Muscle of leg (tissue), 16 donors: ENCODE measurements at places on chromosomes 7 and 10. TPM values are rescaled to one million over a fixed set of nuclear protein-coding genes. Genes with fewer than 3 reads are reported as not detected.

The ABCC2 gene
- polyA plus RNA-seq: 0.94 TPM

The DUSP5 gene
- 2.6 TPM for polyA plus RNA-seq

The LRIT1 gene
- not detected for polyA plus RNA-seq

The SUMF2 gene
- polyA plus RNA-seq: 47.0 TPM

The CDH23 gene
- polyA plus RNA-seq: 3.4 TPM

The NAT16 gene
- polyA plus RNA-seq: not detected

The H2BK1 gene
- not detected for polyA plus RNA-seq

The MOGAT3 gene
- not detected for polyA plus RNA-seq

The KCNH2 gene
- polyA plus RNA-seq: 19.6 TPM

The RAMP3 gene
- 4.8 TPM for polyA plus RNA-seq

The INHBA gene
- polyA plus RNA-seq: 2.8 TPM

The AP1S1 gene
- polyA plus RNA-seq: 22.6 TPM

The FOXI2 gene
- 0.40 TPM for polyA plus RNA-seq

The DBNL gene
- polyA plus RNA-seq: 41.8 TPM

- DNase-seq: no peak
These were observed 5.1 kb downstream of the CALML3 start for GRCh38 chr10:5529702-5530411.

DNA sequence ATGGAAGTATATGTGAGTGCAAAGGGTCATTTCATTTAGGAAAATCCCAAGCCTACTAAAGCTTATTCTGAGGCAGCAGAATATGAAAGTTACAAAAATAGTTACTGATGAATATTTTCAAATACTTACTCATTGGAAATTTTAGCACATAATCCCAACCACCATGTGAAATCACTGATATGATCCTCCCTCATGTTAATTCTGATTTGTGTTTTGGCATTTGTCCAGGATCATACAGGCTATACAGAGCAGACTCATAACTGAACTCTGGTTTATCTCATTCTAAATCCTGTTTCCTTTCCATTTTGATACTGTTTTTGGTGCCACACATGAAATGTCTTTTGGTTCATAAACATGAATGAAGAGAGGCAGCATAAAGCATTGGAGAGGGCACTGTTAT, 3.4 kb upstream of the FAM24B start:
- DNase-seq: no peak

GRCh38 chr10:122659126-122659525, 40.5 kb downstream of the C10orf120 start:
- DNase-seq: no peak

DNA sequence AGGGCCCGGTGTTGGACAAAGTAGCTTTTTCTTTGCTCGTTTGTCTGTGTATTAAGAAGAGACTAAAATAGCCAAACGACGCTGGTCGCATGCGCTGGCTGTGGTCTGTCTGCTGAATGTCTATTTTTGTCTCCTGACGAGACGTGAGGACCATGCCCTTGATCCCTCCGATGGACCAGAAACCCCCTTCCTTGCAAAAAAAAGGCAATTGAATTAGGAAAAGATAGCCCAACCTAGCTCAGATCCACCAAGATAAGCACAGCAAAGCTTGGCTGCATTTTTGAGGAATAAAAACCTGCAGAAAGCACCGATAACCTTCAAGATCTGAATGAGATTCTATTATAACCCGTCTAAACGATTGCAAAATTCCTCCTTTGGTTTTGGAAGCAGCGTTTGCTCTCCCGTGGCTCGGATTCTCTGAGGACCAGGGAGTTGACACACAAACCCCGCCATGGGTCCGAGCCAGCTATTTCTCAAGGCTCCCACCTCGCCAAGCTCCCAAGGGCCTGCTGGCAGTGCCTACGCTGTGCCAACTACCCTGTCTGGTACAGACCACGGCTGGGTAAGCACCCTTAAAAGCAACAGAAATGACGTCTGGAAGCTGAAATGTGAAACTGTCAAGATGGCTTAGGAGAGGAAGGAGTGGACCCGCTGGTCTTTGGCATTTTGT, 17.7 kb upstream of the TTYH3 start:
- DNase-seq: peak; percentile 68

GRCh38 chr10:9294132-9294663, 1239.7 kb downstream of the GATA3 start:
- DNase-seq: peak; percentile 33

- DNase-seq: no peak
These were observed at the start of gene PKD2L1 for GRCh38 chr10:100330079-100330478. Gene PKD2L1 (minus strand): TSS chr10:100330228. CDS start chr10:100330103, 125 bp downstream.

GRCh38 chr10:19944911-19945663, 128.9 kb downstream of the PLXDC2 start:
- DNase-seq: peak; percentile 92

GRCh38 chr7:89661876-89662275, 492.4 kb upstream of the STEAP1 start:
- DNase-seq: no peak

- DNase-seq: no peak
These were observed 5.6 kb downstream of the CDC123 start for GRCh38 chr10:12201543-12201942.

GRCh38 chr10:124469956-124470484, 8.4 kb downstream of the LHPP start:
- no peak for DNase-seq

GRCh38 chr7:73742338-73742752, 3.7 kb upstream of the ABHD11 start:
- DNase-seq: no peak

- DNase-seq: no peak
These were observed 32.4 kb upstream of the TOMM7 start for GRCh38 chr7:22855049-22855392.

DNA sequence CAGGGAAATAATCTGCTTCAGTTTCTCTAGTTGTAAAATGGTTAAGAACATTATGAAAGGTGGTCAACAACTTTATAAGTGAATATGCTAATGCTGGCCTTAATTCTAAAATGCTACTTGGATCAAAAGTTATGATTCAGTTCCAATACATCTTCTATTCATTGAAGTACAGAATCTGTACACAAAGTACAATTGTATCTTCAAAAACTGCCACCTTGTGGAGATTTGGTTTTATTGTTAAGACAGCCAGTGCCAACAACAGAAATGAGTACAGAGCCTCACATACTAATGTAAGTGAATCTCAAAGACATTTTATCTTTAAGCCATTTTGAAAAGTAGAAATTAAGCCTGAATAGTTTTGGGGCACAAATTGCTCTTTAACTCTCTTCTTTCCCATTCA, 194.0 kb downstream of the CFTR start:
- DNase-seq: peak; percentile 15

- DNase-seq: no peak
These were observed 8.3 kb downstream of the FAM20C start for GRCh38 chr7:200704-201103.

GRCh38 chr7:34315032-34315431, 343.0 kb upstream of the NPSR1 start:
- peak; percentile 18 for DNase-seq

DNA sequence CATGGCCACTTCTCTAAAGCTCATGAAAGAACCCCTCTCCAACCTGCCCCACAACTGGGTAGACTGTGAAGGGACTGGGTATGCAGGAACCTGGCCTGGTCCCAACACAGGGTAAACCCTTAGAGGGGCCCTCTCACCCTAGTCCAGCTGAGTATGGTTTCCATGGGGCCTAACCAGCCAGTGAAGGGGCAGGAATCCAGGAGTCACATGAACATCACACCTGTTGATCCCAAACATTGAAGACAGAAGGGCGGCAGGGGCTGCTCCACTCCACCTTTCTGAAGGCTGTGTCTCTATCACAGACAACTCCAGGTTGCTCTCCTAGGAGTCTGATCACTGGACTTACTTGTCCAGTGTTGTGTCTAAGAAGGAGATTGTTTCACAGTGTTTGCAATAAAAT, 30.8 kb downstream of the GRID1 start:
- no peak for DNase-seq

- no peak for DNase-seq
These were observed 2.8 kb downstream of the GIMAP8 start for GRCh38 chr7:150453181-150453580.

DNA sequence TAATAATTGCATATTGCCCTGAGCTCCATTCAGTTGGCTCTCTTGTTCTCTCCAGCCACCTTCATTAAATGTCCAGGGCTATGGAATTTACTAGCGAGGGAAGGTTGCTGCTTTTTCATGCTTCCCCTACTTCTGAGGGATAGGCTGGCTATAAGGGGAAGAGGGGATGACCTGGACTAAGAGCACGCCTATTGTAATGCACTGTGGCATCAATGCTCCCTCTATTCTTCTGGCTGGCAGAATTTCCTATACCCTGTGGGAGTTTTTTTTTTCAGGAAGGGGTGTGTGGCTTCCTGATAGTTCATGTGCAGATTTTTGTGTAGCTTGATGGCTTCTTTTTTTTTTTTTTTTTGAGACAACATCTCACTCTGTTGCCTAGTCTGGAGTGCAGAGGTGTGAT, 155.8 kb downstream of the SND1 start:
- no peak for DNase-seq

- DNase-seq: peak; percentile 6
These were observed 239.9 kb downstream of the ADRA2A start for GRCh38 chr10:111316722-111317212.

DNA sequence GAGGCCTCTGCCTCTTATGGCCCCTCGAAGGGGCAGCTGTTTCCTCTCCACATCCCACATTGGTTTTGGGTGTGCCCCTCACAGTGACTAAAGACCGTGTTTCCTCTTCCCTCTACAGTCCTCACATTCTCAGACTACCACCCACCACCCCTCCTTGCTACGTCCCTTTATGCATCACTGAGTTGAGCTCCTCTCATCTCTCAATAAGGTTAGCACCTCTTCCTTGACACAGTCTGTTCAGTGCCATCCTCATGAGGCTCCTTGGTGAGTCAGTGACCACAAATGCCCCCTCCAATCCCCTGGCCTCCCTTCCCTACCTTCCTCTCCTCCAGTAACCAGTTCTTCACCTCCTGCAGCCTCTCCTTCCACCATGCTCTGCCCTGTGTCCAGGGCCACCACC, 239.1 kb upstream of the MYO3A start:
- DNase-seq: no peak

DNA sequence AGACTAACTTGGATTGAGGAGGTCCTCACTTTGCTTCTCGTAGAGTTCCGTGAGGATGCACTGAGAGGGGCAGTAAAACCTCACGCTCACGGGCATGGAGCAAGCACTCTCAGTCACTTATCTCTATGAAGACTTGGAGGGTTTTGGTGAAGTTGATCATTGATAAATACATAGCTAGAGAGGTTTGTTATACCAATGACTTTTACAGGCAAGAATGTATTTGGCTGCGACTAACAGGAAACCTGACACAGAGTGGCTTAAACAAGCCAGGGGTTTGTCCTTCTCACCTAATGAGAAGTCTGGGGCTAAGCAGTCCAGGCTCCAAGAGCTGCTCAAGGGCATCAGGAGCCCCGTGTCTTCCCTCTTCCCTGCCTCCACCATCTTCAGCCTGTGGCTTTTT, 6.1 kb downstream of the BICC1 start:
- DNase-seq: no peak

GRCh38 chr10:29648983-29649268, 14.2 kb upstream of the SVIL start:
- no peak for DNase-seq

GRCh38 chr7:33041631-33042428, 20.7 kb downstream of the NT5C3A start:
- no peak for DNase-seq

- DNase-seq: no peak
These were observed 61.6 kb upstream of the MKI67 start for GRCh38 chr10:128187788-128188185.
